ENCODE measurements at places on chromosomes 4 and X.

DNA sequence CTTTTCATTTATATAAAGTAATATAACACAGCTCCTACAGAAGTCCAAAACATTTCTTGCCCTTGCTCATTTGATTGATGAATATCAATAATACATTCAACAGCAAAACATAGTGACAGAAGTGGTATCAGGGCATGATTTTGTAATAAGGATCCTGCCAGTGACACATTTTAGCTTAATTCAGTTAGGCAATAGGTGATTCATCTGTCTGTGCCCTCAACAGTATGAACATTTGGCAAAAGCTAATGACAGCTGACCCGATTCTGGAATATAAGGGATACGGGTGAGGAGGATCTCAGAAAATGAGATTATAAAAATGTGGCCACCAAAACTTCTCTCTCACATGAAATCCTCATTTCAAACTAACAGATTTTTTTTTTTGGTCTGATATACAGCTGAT, 294.0 kb downstream of the CAMK2D start:
- no peak for DNase-seq

- DNase-seq: no peak
Measured at GRCh38 chr4:48780865-48781214, 761 bp upstream of the FRYL start.

- DNase-seq: no peak
Measured at GRCh38 chr4:154416190-154416547, 75.4 kb downstream of the DCHS2 start.

DNA sequence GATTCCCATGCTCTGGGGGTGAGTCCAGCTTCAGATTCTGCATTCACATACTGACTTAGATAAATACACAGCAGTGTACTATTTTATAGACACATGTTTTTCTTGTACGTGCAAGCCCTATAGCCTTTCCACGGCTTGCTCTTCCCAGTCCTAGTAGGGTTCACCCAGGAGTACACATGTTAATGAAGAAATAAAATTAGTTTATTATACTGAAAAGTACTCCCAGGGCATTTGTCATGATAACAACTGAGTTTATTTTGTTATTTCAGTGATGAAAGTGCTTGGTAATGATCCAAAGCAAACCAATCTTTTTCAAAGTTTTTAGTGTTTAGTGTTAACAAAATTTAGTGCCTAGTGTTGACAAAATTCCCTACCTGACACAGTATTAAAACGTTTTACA, 21.3 kb downstream of the MAPK10 start:
- no peak for DNase-seq

GRCh38 chr4:37568489-37568888, 117.7 kb downstream of the RELL1 start:
- no peak for DNase-seq

GRCh38 chrX:12947545-12948235, 27.2 kb upstream of the TMSB4X start:
- DNase-seq: no peak

GRCh38 chr4:24395937-24396336, 188.4 kb downstream of the DHX15 start:
- no peak for DNase-seq

- no peak for DNase-seq
Measured at GRCh38 chr4:79232540-79232939, 93.3 kb downstream of the NAA11 start.

- DNase-seq: no peak
Measured at GRCh38 chr4:80239480-80240150, 26.8 kb upstream of the FGF5 start.

- DNase-seq: peak; percentile 12
Measured at GRCh38 chr4:54333657-54334056, 104.6 kb downstream of the PDGFRA start.

- DNase-seq: no peak
Measured at GRCh38 chrX:41245641-41246040, 88.3 kb upstream of the DDX3X start.

DNA sequence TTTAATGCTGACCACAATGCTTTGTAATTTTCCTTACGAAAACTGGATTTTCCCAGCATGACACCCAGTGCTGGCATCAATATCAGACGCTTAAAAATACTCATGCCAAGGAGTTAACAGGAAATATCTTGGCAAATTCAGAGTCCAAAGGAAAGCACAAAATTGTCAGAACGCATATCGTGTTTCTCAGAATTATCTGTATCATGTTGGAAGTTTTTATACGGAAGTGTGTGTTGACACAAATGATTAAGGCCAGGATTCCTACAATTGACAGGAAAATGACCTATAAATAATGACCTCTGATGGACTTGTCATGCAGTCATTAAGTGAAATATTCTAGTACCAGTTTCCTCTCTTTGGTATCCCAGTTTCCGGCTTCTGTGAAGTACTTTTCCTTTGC, 132.1 kb upstream of the TLL1 start:
- DNase-seq: no peak
